Peyer's patch (tissue), 4 donors: ENCODE measurements at places on chromosomes 3 and 15.

DNA sequence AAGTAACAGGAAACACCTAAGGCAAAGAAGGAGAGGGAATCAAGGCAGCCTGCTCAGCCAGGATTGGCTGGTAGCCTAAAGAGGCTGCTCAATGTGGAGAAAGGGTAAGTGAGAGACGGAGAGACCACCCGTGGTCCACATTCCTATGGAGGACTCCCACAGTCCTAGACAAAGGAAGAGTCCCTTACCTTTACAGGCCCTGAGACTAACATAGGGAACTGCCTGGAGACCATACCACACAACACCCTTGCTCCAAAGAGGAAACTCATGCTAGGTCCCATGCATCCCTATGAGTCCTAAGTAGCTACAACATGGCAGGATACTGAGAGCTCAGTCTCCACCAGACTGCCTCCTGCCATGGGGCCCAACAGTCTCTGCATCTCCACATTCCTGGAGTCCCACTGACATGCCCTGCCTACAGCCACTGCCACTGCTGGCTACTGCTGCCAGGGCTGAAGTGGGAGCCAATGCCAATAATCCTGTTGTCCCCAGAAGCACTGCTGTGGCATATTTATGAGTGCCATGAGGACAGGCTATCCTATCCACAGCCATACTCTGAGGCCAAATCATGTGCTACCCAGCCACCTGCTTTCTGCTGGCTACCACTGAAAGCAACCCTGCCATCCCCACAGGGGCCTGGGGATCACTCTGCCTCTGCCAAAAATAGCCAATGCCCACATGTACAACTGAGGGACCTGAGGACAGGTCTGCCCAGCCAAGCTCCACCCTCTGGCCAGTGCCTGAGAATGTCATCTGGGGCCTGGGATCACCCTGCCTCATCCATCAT lies 45.0 kb downstream of the COPS2 start:
- no peak for DNase-seq
- no peak overlapping the region for H3K4me3 ChIP-seq
- peaks cover 38% of the 10 kb centered on the region for H3K36me3 ChIP-seq
- no peak overlapping the region for H3K27ac ChIP-seq
- no peaks in the 10 kb centered on the region for H3K4me1 ChIP-seq
- H3K27me3 ChIP-seq, result no peaks in the 10 kb centered on the region

DNA sequence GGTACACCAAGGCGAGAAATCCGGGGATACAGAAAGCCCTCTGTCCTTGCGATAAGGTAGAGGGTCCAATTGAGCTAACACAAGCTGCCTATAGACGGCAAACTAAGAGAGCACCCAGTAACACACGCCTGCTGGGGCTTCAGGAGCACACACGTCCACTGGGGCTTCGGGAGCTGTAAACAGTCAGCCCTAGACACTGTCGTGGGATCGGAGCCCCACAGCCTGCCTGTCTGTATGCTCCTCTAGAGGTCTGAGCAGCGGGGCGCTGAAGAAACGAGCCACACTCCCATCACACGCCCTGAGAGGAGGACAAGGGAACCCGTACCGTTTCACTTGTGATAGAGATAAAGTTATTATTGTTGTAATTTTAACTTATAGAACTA lies 486 bp downstream of the SAMMSON start:
- DNase-seq, result no peak
- no peak overlapping the region for H3K4me3 ChIP-seq
- H3K27me3 ChIP-seq, result no peaks in the 10 kb centered on the region
- H3K4me1 ChIP-seq, result no peaks in the 10 kb centered on the region
- H3K36me3 ChIP-seq, result no peaks in the 10 kb centered on the region

GRCh38 chr3:70989174-70989573 lies 594.4 kb downstream of the FOXP1 start:
- H3K4me3 ChIP-seq, result no peak overlapping the region
- peaks cover 3% of the 10 kb centered on the region for H3K4me1 ChIP-seq
- no peak overlapping the region for H3K27ac ChIP-seq
- no peak for DNase-seq

DNA sequence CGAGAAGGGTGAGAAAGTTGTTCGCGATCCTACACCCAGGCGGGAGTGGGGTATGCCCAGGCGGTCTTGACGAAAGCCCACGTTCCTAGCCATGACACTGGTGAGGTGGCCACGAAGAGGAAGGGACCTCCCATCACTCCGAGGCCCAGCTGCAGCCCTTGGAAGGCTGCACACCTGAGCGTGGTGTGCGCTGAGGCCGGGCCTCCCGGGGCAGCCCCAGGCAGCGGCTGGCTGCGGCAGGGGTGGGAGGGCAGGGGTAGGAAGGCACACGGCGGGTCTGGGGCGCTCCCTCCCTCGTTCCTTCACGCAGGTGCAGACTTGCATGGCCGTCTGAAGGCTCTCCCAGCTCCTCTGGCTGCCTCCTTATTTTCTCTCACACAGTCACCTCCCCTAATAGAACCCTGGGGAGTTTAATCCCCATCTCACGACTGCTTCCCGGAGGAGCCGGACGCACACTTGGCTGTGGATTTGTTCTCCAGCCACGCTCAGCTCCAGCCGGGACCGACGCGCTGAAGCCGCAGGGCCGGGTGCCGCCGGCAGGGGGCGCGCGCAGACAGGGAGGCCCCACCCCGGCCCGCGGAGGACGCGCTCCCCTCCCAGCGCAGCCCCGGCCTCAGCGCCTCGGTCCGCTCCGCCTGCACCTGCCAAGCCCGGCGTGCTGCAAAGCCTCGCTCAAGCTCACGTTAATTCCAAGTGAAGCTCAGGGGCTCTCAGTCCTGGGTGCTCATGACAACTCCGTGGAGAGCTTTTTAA lies 37.8 kb upstream of the MUC4 start:
- no peaks in the 10 kb centered on the region for H3K4me1 ChIP-seq
- H3K27me3 ChIP-seq, result no peaks in the 10 kb centered on the region
- no peaks in the 10 kb centered on the region for H3K36me3 ChIP-seq
- no peak overlapping the region for H3K27ac ChIP-seq
- DNase-seq, result no peak

- H3K36me3 ChIP-seq, result no peaks in the 10 kb centered on the region
- H3K4me1 ChIP-seq, result no peaks in the 10 kb centered on the region
- H3K27ac ChIP-seq, result no peak overlapping the region
- H3K27me3 ChIP-seq, result no peaks in the 10 kb centered on the region
- H3K4me3 ChIP-seq, result no peak overlapping the region
- no peak for DNase-seq
Observed at GRCh38 chr15:78469031-78469430, 31.0 kb downstream of the IREB2 start.

DNA sequence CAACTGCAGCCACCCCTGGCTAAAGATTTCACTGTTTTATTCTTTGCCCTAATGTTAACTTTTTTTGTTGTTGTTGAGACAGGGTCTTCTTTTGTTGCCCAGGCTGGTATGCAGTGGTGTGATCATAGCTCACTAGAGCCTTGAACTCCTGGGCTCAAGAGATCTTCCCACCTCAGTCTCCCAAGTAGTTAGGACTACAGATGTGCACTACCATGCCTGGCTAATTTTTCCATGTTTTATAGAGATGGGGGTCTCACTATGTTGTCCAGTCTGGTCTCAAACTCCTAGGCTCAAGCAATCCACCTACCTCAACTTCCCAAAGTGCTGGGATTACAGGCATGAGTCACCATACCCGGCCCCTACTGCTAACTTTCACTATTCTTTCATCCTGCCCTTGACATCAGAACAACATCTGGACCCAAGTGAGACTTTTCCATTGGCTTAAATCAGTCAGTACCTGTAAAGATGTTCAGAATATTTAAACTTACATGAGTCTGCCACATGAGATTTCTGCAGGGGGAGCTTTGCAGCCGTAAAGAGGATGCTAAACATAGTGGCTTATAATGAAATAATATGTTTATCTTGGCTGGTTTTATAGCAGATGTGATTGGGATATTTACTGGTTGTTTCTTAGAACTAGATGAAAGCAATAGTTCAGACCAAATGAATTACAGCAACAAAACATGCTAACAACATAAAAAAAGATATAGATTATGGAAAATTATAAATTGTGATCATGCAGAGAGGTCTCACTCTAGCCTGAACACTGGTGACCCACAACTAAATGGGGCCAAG lies 73.6 kb downstream of the HMG20A start:
- no peaks in the 10 kb centered on the region for H3K4me1 ChIP-seq
- H3K27me3 ChIP-seq, result no peaks in the 10 kb centered on the region
- no peak overlapping the region for H3K27ac ChIP-seq
- DNase-seq, result no peak

GRCh38 chr3:170054204-170054603 lies 16.4 kb downstream of the GPR160 start:
- H3K27ac ChIP-seq, result no peak overlapping the region
- H3K4me3 ChIP-seq, result no peak overlapping the region
- H3K36me3 ChIP-seq, result no peaks in the 10 kb centered on the region

DNA sequence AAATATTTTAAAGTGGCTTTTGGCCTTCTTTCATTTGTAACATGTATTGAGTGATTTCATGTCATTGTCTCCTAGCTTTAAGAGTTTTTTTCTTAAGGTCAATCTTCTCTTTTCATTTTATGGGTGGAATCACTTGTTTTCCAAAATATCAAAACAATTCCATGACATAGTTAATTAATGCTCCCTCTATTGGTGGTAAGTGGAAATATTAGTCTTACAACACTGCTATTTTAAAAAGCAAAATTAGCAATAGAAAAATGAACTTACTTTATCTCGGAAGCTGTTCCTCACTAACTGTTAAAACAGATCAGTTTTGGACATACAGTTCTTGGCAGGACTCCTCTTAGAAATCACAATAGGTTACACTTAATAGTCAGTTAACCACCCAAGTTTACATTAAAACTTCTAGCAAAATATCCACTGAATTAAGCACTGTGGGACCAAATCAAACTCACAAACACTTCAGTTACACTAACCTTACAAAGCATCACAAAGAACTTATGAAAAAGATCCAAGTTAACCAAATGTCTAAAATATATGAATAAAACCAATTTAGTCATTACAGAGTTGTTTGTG lies 42.4 kb downstream of the TIGIT start:
- no peak for DNase-seq
- H3K27ac ChIP-seq, result no peak overlapping the region
- H3K27me3 ChIP-seq, result no peaks in the 10 kb centered on the region
- no peak overlapping the region for H3K4me3 ChIP-seq
